ENCODE measurements at places on chromosomes 12 and 14.

GRCh38 chr14:73209953-73210352, 27.4 kb upstream of the PAPLN start:
- no peak for DNase-seq

DNA sequence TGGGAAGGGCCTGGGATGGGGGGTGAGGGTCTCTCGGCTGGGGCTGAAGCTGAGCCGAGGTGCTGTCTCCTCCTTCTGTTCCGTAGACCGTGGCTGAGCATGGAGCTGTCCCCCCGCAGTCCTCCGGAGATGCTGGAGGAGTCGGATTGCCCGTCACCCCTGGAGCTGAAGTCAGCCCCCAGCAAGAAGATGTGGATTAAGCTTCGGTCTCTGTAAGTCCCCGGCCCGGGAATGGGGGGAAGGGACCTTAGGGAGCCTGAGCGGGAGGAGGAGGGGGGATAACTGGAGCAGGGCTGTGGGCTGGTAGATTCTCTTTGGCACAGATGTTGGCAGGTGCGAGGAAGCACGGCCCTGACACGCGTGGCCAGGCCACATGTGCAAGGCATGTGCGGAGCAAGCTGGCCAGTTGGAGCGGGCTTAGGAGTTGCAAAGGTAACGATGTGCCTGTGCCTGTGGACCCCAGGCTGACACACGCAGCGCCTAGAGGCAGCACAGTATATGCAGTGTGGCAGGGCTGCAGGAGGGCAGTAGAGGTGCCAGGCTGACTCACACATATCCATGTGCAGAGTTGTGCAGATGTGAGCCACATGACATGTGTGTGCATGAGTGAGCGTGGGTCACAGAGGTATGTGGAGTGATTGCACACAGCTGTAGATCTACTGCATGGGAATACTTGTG, 512 bp downstream of the PDE1B start:
- DNase-seq = no peak

GRCh38 chr12:3191450-3191849, 114.3 kb downstream of the TSPAN9 start:
- DNase-seq = no peak

- no peak for DNase-seq
Observed at GRCh38 chr12:40203060-40203430, 21.8 kb upstream of the LRRK2 start.

GRCh38 chr12:90112666-90113065, 404.0 kb upstream of the ATP2B1 start:
- DNase-seq = no peak

- DNase-seq = no peak
Observed at GRCh38 chr12:50725011-50725942, 38.6 kb upstream of the ATF1 start.

GRCh38 chr12:633731-634130, 29.5 kb downstream of the NINJ2 start:
- no peak for DNase-seq

- no peak for DNase-seq
Observed at GRCh38 chr14:93116676-93117200, 1.0 kb upstream of the ITPK1 start.

- no peak for DNase-seq
Observed at GRCh38 chr14:79514700-79515099, 696.6 kb downstream of the DIO2 start.

DNA sequence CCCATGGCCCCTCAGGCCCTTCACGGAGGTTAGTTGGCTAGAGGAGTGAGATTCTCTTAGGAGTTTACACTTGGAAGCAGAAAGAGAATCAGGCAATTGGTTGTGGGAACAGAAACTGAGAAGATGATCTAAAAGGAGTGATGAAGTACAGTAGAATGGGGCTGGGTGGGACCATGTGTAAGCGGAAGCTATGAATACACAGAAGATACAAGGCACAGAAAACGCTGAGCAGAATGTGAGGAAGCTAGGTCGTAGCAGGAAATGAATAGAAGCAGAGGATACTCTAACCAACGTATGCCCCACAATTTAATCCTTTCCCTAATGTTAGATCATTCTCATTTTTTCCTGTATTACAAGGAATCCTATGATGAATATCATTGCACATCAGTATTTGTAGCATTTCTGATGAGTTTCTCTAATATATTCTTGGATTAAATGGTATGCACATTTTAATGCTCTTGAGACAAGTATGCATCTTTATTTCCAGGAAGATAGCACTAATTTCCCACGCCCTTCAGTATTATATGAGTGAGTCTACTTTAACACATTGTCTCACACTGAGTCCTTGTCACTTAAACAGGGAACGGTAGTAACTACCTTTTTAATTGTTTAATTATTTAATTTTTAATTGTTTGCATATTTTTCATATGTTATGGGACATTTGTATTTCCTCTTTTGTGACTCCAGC, 273.2 kb downstream of the APAF1 start:
- DNase-seq = no peak

DNA sequence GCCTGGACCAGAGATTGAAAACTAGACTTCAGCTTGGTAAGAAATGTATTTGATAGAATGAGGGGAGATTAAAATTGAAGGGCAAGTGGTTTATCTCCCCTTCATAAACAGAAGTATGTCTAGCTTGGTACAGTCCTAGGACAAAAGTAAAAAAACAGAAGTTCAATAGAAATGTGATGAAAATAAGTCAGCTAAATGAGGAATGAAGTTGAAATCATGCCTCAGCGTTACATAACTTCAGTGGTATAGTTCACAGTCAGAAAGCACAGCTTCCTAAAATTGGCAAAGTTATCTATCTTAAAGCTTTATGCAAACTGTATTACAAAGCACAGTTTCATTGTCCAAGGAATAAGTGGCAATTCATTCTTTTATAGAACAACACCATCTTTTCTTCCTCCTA, 90.2 kb upstream of the SYT10 start:
- no peak for DNase-seq

DNA sequence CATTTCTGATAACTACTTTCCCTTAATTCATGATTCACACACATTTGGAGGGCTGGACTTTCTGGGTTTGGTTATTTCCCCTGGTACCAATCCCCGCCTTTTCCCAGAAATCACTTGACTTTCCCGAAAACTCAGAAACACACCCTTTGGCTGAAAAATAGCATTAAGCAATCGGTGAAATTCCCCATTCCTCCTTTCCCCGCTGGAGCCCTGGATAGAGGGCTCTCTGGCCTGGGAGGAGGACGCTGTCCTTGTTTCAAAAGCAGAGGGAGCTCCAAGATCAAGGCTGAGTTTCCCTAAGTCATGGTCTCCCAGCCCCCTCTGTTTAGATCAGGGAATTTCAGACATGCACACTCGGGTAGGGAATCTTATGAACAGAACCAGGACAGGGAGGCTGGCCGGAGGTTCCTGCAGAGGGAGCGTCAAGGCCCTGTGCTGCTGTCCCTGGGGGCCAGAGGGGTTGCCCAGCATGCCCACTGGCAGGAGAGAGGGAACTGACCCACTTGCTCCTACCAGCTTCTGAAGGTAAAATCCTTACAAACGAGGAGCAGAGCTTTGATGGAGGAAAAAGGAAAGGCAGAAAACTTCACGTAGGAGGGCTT, at the start of gene C1S:
Gene C1S, plus strand, starts transcription at position 366 of the 602 bp plus-strand sequence. CDS start 1,195 bp downstream, outside the sequence.
- DNase-seq = peak; percentile 37

- no peak for DNase-seq
Observed at GRCh38 chr14:89179891-89180404, 237.1 kb downstream of the FOXN3 start.

DNA sequence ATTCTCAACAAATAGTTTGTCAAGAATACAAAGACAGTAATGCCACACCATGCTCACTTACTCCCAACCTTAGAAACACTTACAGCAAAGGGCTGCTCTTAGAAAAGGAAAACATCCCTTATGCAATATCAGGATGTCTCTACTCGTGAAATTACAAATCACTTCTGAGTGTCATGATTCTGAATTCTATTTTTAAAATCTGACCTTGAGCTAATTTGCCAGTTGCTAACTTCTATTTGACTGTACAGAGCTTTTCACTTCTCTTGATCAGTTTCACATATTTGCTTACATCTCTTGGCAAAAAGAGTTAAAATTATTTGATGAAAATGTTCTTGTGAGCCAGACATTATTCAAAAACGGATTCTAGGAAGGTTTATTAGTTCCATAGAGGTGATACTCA, 136.7 kb upstream of the SLC35F4 start:
- no peak for DNase-seq

DNA sequence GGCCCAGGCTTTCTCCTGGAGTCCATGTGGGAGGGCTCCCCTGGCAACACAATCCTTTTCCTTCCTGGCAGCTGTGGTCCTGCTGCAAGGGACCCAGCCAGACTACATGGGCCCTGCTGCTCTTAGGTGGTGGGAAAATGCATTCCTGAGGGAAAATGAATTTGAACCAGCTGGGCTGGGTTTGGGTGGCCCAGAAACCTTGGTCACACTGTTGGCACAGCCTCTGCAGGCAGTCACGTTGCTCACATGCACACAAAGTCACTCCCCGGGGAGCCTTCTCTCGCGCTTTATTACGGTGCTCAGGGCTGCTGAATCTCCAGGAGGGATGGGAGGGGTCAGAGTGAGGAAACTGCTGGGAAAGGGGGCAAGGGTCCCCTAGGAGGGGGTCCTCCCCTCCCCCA, 17.2 kb downstream of the PLEKHG3 start:
- DNase-seq = no peak

GRCh38 chr14:72913809-72914208, 12.5 kb upstream of the DCAF4 start:
- DNase-seq = no peak

DNA sequence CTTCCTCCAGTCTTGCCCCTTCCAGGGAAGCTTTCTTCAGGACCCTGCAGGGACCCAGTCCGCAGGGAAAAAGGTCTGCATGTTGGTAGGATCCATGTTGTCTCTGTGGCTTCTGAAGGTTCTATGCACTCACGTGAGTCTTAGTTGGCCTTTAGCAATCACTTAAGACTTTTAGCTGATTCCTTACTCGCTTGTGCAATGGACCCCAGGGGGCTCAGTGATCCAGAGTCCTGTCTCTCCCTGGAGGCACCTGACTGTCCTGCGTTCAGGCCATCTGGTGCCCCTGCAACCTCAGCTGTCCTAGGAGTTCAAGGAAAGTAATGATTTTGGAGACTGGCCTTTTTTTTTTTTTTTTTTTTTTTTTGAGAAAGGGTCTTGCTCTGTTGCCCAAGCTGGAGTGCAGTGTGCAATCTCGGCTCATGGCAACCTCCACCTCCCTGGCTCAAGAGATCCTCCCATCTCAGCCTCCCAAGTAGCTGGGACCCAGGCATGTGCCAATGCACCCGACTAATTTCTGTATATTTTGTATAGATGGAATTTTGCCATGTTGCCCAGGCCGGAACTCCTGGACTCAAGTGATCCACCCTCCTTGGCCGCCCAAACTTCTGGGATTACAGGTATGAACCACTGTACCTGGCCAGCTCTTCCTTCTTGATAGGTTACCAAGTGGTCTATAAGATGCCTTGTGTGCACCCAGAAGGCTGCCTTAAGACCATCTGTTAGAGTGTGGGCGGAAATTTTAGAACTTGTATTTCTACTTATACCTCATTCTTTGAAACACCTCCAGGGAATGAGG, 4.6 kb downstream of the IFI27L2 start:
- DNase-seq = no peak

- DNase-seq = no peak
Observed at GRCh38 chr12:124518051-124518932, 49.1 kb downstream of the NCOR2 start.

DNA sequence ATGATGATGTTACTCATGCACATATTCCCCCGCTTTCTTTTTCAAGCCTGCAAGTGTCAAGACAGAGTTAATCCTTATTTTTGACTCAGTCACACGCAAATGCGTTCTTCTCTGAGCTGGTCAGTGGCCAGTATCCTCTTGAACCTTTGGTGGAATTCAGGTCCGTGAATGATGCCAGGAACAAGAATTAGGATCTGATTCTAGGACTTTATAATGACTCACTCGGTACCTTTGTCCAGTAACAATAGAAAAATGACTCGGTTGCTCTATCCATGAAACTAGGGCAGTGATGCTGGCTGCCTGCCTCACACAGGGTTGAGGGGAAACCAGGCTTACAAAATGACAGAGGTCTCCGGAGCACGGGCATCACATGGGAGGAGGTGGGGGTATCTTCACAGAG, 185.8 kb upstream of the NUDT4 start:
- DNase-seq = no peak

DNA sequence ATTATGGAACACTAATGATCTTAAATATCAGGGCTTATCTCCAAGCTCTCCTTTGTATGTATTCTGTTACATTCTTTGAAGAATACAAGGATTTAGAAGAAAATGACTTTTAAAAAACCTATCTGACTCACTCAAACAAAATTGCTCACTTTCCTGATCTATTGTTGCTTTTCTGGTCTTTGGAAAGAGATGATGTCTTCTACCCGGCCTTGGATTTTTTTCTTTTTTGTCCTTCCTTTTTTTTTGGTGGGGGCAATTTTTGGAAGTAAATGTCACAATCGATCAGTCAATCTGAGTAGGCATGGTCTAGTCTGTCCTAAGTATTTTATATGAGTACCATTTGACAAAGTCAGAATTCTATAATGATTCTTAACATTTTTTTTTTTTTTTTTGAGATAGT, 10.5 kb upstream of the CALM1 start:
- no peak for DNase-seq

DNA sequence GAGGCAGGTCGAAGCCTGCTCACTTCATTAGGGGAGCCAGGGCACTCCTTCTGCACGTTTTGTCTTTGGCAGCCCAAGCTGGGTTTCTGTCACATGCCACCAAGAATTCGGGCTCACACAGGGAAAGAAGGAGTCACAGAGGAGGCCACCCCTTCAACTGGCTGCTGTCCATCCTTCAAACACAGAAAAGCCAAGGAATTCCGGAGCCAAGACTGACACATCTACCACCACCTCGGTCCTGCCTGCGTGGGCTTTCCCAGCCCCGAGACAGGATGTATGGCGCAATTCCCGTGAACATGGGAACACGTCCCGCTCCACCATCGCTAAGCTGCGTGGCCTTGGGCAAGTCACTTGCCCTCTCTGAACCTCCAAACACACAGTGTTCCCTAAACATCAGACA, 70.4 kb downstream of the NCOR2 start:
- no peak for DNase-seq

GRCh38 chr14:103023881-103024473, 33.4 kb downstream of the CDC42BPB start:
- no peak for DNase-seq

GRCh38 chr12:111178181-111179081, 190.5 kb downstream of the PHETA1 start:
- no peak for DNase-seq

DNA sequence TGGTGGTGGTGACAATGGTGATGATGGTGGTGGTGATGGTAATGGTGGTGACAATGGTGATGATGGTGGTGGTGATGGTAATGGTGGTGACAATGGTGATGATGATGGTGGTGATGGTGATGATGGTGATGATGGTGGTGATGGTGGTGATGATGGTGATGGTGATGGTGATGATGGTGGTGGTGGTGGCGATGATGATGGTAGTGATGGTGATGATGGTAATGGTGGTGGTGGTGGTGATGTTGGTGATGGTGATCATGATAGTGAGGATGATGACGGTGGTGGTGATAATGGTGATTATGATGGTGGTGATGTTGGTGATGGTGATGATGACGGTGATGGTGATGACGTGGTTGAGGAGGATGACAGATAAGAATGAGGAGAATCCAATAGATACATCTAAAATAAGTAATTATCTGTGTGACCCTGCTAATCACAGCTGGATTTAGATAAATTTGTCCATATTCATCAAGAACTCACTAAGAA, 170.7 kb upstream of the SFSWAP start:
- no peak for DNase-seq

- no peak for DNase-seq
Observed at GRCh38 chr14:64387232-64387781, 846 bp upstream of the MTHFD1 start.

Data from iPS DF 6.9 (cell line).